ENCODE measurements at places on chromosomes 1 and 21. TPM values are rescaled to one million over a fixed set of nuclear protein-coding genes. Genes with fewer than 3 reads are reported as not detected.

LCE1B gene
- total RNA-seq, result not detected

CD5L gene
- 0.20 TPM for total RNA-seq

PLA2G4A gene
- total RNA-seq, result not detected

MYOG gene
- total RNA-seq, result not detected

DNA sequence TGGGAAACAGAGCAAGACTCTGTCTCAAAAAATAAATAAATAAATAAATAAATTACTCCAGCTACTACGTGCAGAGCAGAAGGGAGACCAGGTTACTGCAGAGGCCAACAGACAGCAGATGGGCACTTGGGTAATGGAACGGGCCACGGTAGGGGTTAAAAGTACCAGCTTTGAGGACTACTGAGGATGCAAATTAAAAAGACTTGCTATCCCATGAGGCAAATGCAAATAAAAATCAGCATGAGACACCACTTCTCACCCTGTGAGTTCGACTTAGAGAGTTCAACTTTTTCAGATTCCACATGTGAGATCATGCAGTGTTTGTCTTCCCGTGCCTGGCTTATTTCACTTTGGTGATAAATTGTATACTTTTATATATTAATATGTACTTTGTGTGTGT is 6.6 kb downstream of the SLC2A5 start:
- no peak for DNase-seq
- H3K27ac ChIP-seq, result no peak overlapping the region
- no peaks in the 10 kb centered on the region for H3K36me3 ChIP-seq
- H3K27me3 ChIP-seq, result no peaks in the 10 kb centered on the region
- no peak overlapping the region for H3K4me3 ChIP-seq

DDX59 gene
- 27.6 TPM for total RNA-seq

OR2L13 gene
- not detected for total RNA-seq

KANK4 gene
- not detected for total RNA-seq

GRCh38 chr1:117669572-117669971 is 63.7 kb downstream of the TENT5C start:
- H3K4me1 ChIP-seq, result peaks cover 84% of the 10 kb centered on the region
- no peak for DNase-seq
- peak overlapping the region; percentile 35 for H3K27ac ChIP-seq
- no peak overlapping the region for H3K4me3 ChIP-seq
- H3K27me3 ChIP-seq, result no peaks in the 10 kb centered on the region
- H3K36me3 ChIP-seq, result no peaks in the 10 kb centered on the region

DNA sequence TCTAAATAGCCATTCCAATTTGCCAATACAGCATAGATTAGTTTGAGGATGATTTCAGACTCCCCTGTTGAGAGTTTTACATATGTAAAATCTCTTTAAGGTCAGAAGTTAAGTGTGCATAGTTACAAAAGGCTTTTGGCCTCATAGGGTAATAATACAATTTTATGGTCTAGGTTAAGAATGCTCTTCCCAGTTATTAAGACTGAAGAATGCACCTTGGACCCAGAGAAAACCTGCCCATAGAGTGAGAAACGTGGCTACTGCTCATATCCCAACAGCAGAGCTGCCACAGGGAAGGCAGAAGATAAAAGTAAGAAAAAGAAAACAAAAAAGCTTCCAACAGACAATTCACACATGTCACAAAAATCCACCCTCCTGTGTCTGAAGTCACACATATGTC is 255.9 kb downstream of the LMO4 start:
- peaks cover 19% of the 10 kb centered on the region for H3K4me1 ChIP-seq
- H3K36me3 ChIP-seq, result no peaks in the 10 kb centered on the region
- no peak for DNase-seq
- H3K4me3 ChIP-seq, result no peak overlapping the region
- H3K27me3 ChIP-seq, result peaks cover 3% of the 10 kb centered on the region
- no peak overlapping the region for H3K27ac ChIP-seq

HPCAL4 gene
- not detected for total RNA-seq

DNA sequence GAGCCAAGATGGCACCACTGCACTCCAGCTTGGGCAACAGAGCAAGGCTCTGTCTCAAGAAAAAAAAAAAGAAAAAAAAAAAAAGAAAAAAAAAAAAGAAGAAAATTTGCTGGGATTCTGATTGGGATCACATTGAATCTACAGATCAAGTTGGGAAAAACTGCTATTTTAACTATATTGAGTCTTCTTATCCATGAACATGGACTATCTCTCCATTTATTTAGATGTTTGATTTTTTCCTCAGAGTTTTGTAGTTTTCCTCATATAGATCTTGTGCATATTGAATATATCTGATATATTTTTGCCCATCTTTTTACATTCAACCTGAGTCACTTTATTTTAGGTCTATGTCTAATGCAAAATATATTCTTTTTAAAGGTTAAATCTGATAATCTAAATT is 58.3 kb upstream of the B3GALNT2 start:
- no peaks in the 10 kb centered on the region for H3K36me3 ChIP-seq
- no peak for DNase-seq

DNA sequence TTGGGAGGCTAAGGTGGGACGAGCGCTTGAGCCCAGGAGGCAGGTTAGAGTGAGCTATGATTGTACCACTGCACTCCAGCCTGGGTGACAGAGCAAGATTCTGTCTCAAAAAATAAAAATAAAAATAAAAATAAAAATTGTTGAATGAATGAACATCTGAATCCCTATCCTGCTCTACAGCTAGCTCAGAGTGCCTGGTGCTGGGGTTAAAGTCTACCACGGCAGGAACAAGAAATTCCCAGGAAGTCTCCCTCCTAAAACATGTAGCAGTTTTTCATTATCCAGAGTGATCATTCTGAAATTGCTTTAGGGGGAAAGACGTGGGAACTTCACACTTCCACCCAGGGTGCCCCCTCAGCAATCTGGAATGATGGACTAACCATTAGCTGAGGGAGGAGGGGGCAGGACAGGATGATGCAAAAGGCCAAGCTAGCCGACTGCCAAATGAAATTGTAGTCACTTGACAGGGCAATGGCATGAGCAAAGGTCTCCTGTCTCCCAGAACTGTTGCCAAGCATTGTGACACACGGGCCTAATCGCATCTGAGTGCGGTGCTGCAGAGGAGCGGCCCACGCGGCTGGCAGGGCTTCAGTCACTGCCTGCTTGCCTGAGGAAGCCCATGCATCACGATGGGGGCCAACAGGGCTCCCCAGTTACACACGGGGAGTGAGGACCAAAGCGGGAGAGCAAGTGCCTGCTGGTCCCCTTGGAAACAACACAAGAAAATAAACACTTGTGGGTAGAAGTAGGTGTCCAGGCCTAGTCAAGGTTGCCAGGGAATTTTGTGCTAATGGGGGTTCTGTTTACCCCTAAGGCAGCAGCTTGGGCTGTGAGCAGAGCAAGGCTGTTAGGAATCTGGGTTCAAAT is 85.7 kb downstream of the NENF start:
- no peak overlapping the region for H3K27ac ChIP-seq
- H3K36me3 ChIP-seq, result no peaks in the 10 kb centered on the region
- peaks cover 40% of the 10 kb centered on the region for H3K27me3 ChIP-seq
- DNase-seq, result no peak

DNA sequence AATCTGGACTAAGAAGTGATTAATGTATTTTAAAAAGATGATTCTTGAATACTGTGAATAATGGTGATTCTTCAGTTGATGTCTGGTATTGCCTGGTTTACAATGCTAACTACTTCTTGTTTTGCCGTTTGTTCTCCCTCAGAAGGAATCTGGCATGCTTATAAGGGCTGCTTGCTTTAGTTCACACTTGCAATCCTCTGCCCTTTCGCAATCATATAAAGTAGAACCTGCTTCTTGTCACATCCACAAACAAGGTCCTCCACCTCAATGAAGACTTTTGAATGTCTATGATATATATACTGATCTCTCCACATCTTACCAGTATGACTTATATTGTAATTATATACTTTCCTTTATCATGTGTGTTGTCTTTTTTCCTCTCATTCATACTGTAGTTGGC is 92.6 kb downstream of the ADGRL4 start:
- H3K4me1 ChIP-seq, result no peaks in the 10 kb centered on the region
- H3K27ac ChIP-seq, result no peak overlapping the region
- no peaks in the 10 kb centered on the region for H3K36me3 ChIP-seq
- no peaks in the 10 kb centered on the region for H3K27me3 ChIP-seq
- no peak for DNase-seq
- no peak overlapping the region for H3K4me3 ChIP-seq

All from activated B cell treated with CpG ODN at 0.5 μM for 24 hours (primary cell).